ENCODE measurements at places on chromosomes 12 and 14. TPM values are rescaled to one million over a fixed set of nuclear protein-coding genes. Genes with fewer than 3 reads are reported as not detected.

The LRP1 gene
- total RNA-seq, result 326 TPM

The LBHD2 gene
- not detected for total RNA-seq

The HNF1A gene
- total RNA-seq, result not detected

The RTL1 gene
- not detected for total RNA-seq

The PTCSC3 gene
- total RNA-seq, result not detected

The GLT1D1 gene
- total RNA-seq, result not detected

The INSM2 gene
- total RNA-seq, result not detected

The MYO1H gene
- total RNA-seq, result not detected

The MUCL1 gene
- not detected for total RNA-seq

The SLCO1B1 gene
- total RNA-seq, result not detected

The KRT82 gene
- not detected for total RNA-seq

The CCDC197 gene
- total RNA-seq, result not detected

The TMTC2 gene
- total RNA-seq, result 6.7 TPM

The PPFIA2 gene
- total RNA-seq, result 0.96 TPM

The HOTAIR gene
- total RNA-seq, result not detected

Measured in regular cardiac myocyte (primary cell).